Activated naive CD4-positive, alpha-beta T cell treated with anti-CD3 and anti-CD28 coated beads for 36 hours (primary cell): ENCODE measurements at places on chromosomes 4 and X. TPM values are rescaled to one million over a fixed set of nuclear protein-coding genes. Genes with fewer than 3 reads are reported as not detected.

Gene USP51
- total RNA-seq = 1.1 TPM

Gene MAOB
- total RNA-seq = not detected

Gene TRIML2
- total RNA-seq = not detected

Gene HTN1
- total RNA-seq = not detected

Gene MXRA5
- total RNA-seq = not detected

- peak; percentile 51 for DNase-seq
- H3K36me3 ChIP-seq = no peaks in the 10 kb centered on the region
- H3K4me3 ChIP-seq = no peak overlapping the region
- H3K27me3 ChIP-seq = peaks cover 51% of the 10 kb centered on the region
- H3K4me1 ChIP-seq = peaks cover 2% of the 10 kb centered on the region
Observed at GRCh38 chr4:184163813-184164212, 53.9 kb downstream of the ENPP6 start.

DNA sequence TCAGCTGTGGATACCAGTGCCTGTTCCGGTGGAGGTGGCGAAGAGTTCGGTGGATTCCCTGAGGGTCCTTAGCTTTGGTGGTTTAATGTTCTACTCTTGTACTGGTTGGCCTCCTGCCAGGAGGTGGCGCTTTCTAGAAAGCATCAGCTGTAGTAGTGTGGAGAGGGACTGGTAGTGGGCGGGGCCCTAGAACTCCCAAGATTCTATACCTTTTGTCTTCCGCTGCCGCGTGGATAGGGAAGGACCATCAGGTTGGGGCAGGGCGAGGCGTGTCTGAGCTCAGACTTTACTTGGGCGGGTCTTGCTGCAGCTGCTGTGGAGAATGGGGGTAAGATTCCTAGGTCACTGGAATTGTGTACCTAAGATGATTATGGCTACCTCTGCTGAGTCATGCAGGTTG lies 390.3 kb downstream of the FAM47A start:
- H3K36me3 ChIP-seq = no peaks in the 10 kb centered on the region
- H3K4me1 ChIP-seq = no peaks in the 10 kb centered on the region
- H3K27me3 ChIP-seq = no peaks in the 10 kb centered on the region

DNA sequence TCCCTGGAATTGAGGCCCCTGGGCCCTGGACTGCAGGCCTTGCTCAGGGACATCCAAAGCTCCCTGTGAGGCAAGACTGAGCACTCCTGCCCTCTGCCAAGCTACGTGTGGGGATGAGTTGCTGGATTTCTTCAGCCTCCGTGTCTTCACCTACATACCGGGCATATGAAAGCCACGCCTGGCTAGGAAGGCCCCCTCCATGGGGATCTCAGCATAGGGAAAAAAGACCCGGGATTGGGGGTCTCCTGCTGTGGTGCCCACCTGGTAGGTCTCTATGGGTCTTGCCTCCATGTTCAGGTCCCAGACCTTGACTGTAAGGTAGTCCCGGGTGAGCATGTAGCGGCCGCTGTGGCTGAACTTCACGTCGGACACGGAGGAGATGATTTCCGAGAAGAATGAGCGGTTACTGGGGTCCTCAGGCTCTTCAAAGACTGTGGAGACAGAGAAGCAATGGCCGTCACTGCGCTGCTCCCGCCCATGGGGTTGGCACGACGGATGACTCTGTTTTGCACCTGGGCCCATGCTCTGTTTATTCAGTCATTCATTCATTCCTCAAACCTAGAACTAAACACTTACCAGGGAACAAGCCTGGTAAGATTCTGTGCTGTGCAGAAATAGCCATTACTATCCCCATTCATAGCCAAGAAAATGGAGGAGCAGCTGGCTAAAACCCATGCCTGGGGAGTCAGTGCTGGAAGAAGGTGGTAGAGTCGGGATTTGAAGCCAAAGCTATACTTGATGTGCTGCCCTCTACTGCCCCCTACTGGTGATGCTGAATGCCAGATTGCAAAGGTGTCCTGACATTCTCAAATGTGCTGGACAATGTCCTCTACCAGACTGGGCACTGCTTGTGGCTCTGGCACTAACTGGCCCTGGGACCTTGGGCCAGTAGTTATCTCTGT lies 63.9 kb downstream of the WFS1 start:
- peak; percentile 43 for DNase-seq
- no peaks in the 10 kb centered on the region for H3K36me3 ChIP-seq
- H3K27me3 ChIP-seq = peaks cover 28% of the 10 kb centered on the region
- H3K27ac ChIP-seq = no peak overlapping the region
- peaks cover 6% of the 10 kb centered on the region for H3K4me1 ChIP-seq
- H3K4me3 ChIP-seq = no peak overlapping the region

DNA sequence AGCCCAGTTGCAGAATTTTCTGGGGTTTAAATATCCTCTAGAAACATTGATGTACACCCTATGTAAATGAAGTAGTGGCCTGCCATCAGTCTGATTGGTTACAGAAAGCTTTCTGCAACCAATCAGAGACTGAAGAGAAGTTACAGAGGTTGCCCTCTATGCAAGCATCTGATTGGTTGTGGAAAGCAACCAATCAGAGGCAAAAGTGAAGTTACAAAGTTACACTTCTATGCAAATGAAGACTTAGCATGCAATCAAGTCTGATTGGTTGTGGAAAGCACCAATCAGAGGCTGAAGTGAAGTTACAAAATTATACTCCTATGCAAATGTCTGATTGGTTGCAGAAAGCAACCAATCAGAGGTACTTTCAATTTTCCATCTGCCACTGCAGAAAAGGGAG lies 51.9 kb upstream of the USP9X start:
- H3K36me3 ChIP-seq = no peaks in the 10 kb centered on the region
- H3K4me3 ChIP-seq = no peak overlapping the region
- H3K27ac ChIP-seq = no peak overlapping the region
- H3K27me3 ChIP-seq = no peaks in the 10 kb centered on the region
- DNase-seq = no peak
- H3K4me1 ChIP-seq = no peaks in the 10 kb centered on the region

DNA sequence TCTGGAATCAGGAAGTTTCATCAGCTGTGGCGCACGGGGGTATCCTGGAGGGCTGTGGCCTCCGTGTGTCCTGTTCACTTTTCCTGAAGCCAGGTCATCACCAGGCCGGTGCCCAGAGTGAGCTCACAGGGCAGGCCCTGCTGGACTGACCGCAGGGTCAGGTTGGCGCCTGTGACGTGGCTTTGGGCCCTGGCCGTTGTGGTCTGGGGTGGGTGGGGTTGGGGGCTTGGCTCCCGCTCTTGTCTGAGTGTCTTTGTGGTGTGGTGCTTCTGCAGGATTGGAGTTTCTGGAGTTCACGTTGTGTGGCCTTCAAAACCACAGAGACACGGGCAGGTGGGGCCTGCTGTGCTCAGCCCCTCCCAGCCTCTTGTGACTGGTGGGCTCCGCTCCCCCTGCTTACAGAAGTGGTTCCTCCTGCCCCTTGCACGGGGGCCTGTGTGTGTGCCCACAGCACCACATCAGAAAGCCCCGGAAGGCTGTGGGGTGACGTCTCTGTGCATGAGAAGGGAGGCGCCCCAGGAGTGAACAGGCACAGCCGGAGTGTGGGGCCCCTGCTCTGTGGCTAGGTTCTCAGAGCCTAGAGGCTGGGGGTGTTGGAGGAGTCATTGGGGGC lies 9.5 kb downstream of the RGS12 start:
- DNase-seq = peak; percentile 81
- peak overlapping the region; percentile 73 for H3K27ac ChIP-seq
- H3K36me3 ChIP-seq = no peaks in the 10 kb centered on the region
- H3K4me3 ChIP-seq = peak overlapping the region; percentile 59
- peaks cover 54% of the 10 kb centered on the region for H3K4me1 ChIP-seq
- no peaks in the 10 kb centered on the region for H3K27me3 ChIP-seq

GRCh38 chr4:164955107-164955805 lies 22.2 kb downstream of the TRIM61 start:
- no peak overlapping the region for H3K4me3 ChIP-seq
- peaks cover 9% of the 10 kb centered on the region for H3K36me3 ChIP-seq
- H3K27me3 ChIP-seq = peaks cover 4% of the 10 kb centered on the region
- H3K27ac ChIP-seq = no peak overlapping the region

- no peaks in the 10 kb centered on the region for H3K36me3 ChIP-seq
- DNase-seq = peak; percentile 80
- peak overlapping the region; percentile 46 for H3K4me3 ChIP-seq
Observed at GRCh38 chrX:136608295-136608933, 39.5 kb upstream of the CD40LG start.

DNA sequence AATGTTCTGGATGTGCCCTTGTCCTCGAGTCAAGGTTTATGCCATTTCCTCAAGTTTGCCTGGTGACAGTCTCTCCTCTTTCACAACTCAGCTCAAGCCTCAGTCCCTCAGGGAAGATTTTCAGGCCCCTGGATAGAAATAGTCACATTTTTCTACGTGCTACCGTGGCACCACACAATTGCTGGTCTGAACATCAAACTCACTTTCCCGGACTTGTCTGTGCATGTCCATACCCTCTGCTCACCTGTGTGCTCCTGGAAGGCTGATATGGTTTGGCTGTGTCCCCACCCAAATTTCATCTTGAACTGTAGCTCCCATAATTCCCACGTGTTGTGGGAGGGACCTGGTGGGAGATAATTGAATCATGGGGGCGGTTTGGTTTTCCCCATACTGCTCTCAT lies 129.7 kb downstream of the HS3ST1 start:
- DNase-seq = no peak
- no peak overlapping the region for H3K4me3 ChIP-seq
- H3K36me3 ChIP-seq = no peaks in the 10 kb centered on the region
- H3K4me1 ChIP-seq = peaks cover 6% of the 10 kb centered on the region
- peaks cover 9% of the 10 kb centered on the region for H3K27me3 ChIP-seq
- no peak overlapping the region for H3K27ac ChIP-seq
